ENCODE measurements at places on chromosomes 1 and 21.

GRCh38 chr1:151935154-151935553, 25.8 kb upstream of the THEM4 start:
- DNase-seq, result no peak

DNA sequence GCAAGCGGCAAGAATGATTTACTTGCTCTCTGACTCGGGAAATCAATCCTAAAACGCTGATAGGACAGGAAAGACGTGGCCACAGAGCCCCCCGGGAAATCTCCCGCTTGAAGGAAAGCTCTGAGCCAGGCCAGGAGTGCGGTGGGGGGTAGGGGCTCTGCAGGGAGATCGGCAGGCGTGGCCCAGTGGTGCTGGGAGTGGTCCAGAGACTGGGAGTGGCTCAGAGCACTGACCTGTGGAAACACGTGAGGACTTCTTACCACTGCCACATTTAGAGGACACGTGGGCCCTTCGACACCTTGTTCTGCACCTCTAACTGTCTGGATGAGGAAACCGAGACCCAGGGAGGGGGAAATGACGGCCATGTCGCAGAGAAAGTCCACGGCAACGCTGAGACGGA, 130.0 kb upstream of the KLHDC7A start:
- DNase-seq, result no peak

DNA sequence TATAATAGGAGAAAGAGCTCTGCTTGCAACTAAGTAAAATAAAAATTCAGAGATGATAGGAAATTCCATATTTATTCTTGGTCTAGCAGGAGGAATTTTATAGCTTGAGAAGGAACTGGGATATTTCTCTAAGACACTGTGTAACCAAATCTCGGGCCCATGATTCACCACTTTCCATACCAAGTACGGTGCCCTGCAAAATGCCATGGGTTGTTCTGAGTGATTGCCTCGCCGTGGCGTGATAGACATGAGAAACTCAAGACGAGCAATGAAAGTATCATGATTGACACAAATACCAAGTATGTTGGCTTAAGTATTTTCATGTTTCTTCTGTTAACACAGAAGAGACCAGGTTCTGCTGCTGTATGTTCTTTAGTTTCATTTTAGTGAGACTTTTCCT, 167.2 kb downstream of the LMO4 start:
- DNase-seq, result no peak

GRCh38 chr1:239909898-239910297, 181.8 kb upstream of the FMN2 start:
- DNase-seq, result no peak

DNA sequence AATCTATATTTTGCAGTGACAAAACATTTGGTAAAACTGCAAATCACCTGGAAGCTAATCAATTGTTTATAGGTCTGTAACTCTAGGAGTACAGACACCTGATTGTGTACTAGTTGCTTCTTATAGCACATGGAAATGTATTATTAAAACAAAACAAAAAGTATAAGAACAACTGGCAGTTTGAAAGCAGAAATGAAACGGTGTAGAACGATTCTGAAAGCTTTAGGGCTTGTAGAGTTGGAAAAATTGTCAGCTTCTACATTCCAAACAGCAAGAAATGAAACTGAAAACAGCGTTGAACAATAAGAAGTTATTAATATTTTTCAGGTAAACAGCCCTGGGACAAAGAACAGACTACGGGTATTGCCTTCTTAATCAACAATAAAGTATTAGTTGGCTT, 273.3 kb downstream of the OLFM3 start:
- DNase-seq, result no peak

GRCh38 chr1:206512058-206512850, 4.9 kb downstream of the RASSF5 start:
- no peak for DNase-seq

DNA sequence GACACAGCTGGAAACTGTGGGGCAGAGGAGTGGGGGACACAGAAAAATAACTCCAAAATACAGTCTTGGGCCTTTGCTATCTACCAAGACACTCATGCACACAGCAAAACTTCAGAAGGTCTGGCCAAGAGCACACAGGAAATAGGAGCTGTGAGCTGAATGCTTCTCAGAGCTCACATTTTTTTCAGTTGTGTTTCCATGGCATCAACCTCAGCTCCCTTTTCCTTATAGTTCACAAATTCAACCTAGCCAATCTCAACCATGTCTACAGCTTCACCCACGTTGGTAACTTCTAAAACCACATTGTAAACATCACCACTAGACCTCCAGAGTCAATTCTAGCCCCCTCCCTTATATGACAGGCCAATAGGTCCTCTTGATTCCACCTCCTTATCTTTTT, 19.6 kb upstream of the SYNJ1 start:
- DNase-seq, result no peak

All from RKO (cell line).